NCI-H1930 (cell line): ENCODE measurements at places on chromosomes 5 and 9.

GRCh38 chr9:93308676-93309075, 124.7 kb downstream of the WNK2 start:
- no peak for DNase-seq

- peak; percentile 45 for DNase-seq
Observed at GRCh38 chr5:124662181-124662781, 84.2 kb downstream of the ZNF608 start.

- peak; percentile 64 for DNase-seq
Observed at GRCh38 chr5:177500685-177501522, 3.5 kb upstream of the PDLIM7 start.

DNA sequence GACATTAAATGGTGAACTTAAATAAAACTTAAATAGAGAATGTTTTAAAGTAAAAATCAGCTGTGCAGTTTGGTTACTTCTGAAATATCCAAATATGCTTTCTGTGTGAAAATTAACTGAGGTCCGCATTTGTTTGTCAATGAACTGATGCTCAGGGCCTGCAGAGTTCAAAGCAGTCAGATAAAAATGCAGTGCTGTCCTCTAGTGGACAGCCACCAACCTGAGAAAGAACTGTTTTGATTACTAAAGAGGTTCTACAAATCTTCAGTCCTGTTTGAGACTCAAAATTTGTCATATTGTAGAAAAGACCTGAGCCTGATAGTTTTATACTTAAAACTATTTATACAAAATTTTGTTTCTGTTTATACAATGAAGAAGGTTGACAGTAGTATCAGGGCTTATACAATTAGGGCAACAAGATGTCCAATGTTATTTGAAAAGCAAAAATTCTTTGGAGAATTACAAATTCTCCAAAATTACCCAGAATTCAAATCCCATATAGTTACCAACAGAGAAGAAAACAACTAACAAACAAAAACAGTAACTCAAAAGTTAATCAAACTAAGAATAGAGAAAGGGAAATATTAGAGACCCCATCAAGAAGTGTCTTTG, 232.3 kb upstream of the TBCA start:
- DNase-seq = peak; percentile 6

DNA sequence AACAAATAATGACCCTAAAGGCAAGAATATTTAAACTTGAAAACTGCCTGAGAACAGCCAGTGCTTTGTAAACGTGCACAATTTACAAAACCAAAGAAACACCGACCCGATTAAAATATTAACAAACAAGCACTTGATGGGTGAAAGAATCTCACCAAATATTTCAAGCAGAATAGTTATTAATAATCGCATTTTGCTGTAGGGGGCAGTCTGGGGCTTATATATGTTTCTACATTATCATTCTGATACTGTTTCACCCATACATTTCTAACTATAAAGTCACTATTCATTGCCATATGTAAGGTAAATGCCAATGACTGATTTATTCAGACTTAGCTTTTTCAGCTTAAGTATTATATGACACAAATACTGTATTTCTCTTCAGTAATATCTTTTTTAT, 37.7 kb downstream of the UBAP2 start:
- DNase-seq = no peak

- DNase-seq = no peak
Observed at GRCh38 chr5:169580964-169581363, 2.6 kb upstream of the SPDL1 start.

- no peak for DNase-seq
Observed at GRCh38 chr5:65065001-65065511, 296.3 kb downstream of the CWC27 start.

- no peak for DNase-seq
Observed at GRCh38 chr5:151225071-151225470, 1.2 kb upstream of the CCDC69 start.

GRCh38 chr5:149224282-149224681, 47.4 kb upstream of the AFAP1L1 start:
- no peak for DNase-seq

GRCh38 chr5:135423846-135424168, 23.3 kb downstream of the DCANP1 start:
- DNase-seq = no peak

- DNase-seq = no peak
Observed at GRCh38 chr9:109923471-109923760, 143.4 kb downstream of the PALM2AKAP2 start.

DNA sequence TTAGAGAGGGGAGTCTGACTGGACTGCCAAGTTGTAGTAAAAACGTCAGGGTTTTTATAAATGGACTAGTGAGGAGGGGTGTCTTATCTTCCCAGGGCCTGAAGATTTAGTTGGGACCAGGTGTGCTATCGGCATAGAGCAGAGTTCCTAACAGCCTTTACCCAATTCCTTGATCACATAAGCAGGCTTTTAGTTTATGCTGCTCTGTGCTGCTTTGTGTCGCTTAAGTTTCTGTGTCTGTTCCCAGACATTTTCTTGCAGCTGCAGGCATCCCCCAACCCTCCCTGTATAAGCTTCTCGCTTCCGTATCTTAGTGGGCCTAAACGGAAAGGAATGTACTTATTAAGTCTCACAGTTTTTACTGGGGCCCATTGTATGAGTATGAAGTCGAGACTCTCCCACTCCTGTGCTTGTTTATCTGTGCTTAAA, 2.6 kb upstream of the SMC5 start:
- no peak for DNase-seq

DNA sequence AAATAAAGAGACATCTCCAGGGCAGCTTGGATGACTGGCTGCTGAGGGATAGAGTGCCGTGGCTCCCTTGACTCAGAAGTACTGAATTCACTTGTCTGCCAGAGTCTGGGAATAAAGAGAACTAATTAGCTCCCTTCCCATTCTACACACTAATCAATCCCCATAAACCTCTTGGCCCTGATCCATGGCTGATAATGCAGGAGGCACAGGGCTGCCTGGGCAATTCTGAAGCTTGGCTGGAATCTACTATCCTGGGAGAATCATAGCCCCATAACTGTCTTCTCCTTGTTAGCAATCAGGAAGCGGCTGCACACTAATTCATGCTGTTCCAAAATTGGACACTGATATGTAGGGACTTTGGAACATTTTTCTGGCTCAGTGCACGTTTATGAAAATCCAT, 197.7 kb downstream of the PTTG1 start:
- DNase-seq = no peak

DNA sequence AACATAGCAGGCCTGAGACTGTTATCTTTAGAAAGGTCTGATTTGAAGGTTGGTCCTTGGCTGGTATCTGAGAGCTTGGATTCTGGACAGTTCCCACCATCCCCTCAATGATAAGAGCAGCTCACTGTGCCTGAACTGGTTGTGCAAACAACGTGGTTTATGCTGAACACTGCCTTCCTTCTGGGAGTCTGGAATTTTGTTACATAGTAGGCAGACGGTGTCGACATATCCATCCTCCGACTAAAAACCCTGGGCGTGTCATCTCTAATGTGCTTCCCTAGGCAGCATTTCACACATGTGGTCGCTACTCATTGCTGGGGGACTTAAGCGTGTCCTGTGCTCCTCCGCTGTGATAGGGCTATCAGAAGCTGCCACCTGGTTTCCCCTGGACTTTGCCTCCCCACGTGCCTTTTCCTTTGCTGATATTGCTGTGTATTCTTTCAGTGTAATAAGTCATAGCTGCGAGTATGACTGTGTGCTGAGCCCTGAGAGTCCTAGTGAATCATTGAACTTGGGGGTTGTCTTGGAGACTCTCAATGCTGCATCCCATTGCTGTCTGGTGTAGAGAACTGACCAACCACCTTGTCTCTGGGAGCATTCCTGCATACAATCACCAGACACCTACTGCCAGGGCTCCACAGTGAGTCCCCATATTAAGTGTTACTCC, 119.1 kb upstream of the TBC1D2 start:
- no peak for DNase-seq

- no peak for DNase-seq
Observed at GRCh38 chr9:8907868-8908267, 1108.3 kb upstream of the DMAC1 start.

DNA sequence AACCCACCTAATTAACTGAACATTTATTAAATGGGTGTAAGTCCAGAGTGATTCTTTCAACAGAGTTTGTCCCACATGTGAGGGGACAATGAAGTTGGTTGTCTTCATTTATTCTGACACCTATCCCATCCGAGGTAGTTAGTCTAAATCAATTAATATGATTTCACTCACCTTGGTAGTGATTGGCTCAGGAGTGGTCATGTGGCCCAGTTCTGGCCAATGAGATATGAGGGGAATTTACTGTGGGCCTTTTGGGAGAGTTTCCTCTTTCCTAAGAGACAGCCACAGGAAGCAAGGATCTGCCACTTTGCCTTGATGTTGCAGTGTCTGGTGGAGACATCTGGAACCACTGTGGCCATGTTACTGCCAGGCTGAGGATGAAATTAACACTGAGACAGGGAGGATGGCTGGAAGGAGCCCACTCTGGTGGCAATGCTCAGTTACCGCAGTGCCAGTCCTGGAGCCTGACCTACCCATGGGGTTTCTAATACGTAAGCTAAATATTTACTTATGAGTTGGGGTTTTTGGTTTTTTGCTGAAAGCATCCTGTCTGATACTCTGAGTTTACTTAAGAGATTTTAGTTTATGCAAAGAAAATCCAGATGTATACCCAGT, 118.6 kb downstream of the FGF18 start:
- no peak for DNase-seq

GRCh38 chr9:118336943-118337330, 632.7 kb downstream of the TLR4 start:
- no peak for DNase-seq

DNA sequence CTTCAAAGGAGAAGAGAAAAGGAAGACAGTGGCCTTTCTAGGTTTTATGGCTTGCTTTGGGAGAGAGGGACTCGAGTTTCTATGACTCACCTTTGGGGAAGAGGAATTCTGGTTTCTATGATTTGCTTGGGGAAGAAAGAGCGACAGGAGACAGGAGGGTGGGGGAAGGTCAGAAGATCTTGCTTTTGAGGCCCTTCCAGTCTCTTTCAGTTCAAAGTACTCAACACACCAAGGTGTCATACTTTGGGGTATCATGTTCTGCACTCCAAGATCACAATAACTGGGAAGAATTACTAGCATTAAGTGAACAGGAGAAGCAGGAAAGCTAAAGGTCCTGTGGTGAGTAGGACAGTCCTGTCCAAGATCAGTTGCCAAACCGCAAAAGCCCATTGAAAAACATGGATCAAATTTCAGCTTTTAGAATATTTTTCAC, 324.5 kb downstream of the ARHGEF28 start:
- no peak for DNase-seq

GRCh38 chr9:77707383-77708063, 59.4 kb upstream of the GNA14 start:
- DNase-seq = no peak

DNA sequence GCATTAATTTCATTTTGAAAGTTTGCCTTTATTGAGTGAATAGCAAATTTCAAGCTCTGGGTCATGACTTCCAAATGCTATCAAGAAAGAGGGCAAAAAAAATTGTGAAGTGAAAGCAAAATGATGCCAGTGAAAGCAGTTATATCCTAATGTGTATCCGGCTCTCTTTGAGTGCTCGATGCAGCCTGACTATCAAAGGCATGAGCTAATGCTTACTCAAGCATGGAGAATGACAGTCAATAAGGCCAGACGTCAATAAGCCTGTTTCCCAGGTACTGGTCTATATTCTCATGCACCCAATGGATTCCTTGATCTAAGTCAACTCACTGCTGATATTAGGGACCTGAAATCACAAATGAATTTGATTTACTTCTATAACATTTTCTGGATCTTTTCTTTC, 435.5 kb downstream of the CAAP1 start:
- no peak for DNase-seq

- DNase-seq = no peak
Observed at GRCh38 chr9:69376651-69377050, 51.6 kb downstream of the ENTREP1 start.

- peak; percentile 34 for DNase-seq
Observed at GRCh38 chr5:41270423-41271251, 57.3 kb upstream of the C6 start.

DNA sequence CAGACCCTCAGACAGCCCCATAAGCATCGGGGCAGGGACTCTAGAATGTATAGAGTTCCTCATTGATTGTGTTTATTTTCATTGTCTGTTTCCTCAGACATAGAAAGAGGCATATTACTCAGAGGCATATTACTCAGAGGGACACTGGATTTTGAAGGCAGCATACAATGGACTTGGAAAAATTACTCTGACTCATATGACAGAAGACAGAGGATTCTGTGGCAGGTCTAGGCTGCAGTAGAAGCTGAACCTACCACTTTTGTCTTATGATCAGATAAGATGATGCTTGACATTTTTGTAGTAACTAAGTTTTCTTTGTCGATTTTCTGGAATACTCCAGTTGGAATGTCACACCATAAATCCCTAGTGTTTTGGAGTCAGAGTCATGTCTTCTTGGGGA, 105.2 kb downstream of the ST8SIA4 start:
- no peak for DNase-seq

DNA sequence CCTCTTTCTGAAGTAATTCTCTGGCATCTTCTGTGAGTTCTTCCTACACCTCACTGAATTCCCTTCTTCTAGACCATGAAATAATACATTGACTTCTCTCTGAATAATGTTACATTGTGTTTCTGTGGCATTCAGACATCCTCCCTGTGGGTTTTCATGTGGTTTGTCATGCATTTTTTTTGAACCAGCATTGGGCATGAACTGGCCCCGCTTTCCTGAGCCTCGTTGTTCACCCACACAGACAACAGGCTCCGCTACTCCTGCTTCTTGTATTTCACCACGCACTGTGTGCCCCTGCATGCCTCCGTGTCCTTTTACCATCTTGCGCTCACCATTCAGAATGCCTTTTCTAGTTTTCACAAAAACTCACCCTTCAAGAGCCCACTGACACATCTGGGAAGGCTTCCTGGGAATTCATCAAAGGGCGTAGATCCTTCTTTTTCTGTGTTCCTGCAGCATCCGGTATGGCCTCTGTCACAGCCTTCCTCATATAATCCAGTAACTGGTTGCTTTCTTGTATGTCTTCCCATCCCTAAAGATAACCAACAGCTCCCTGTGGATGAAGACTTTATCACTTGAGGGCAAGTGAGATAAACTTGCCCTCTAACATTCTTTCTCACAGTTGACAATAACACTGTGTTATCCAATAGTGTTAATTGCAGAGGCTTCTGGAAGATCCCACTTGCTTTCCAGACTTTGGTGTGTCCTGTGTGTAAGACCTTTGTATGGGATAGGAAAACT, 51.5 kb upstream of the ADAMTSL1 start:
- no peak for DNase-seq

DNA sequence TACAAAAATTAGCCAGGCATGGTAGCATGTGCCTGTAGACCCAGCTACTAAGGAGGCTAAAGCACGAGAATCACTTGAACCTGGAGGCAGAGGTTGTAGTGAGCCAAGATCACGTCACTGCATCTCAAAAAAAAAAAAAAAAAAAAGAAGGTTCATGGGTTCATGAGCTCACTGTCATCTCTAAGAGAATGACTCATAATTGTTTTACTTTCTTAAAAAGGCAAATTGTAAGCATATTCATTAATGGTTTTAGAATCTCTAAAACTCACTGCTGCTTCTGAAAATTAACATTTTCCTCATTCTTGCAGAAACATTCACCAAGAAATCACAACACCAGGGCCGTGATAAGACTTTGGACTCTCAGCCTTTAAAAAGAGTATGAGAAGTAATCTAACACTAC, 103.6 kb downstream of the GNA14 start:
- no peak for DNase-seq

- DNase-seq = no peak
Observed at GRCh38 chr9:125524583-125525355, 182.2 kb downstream of the MAPKAP1 start.
